ENCODE measurements at places on chromosomes 2 and 18.

GRCh38 chr18:80147418-80148325 lies 38.6 kb downstream of the ADNP2 start:
- DNase-seq = peak; percentile 65

GRCh38 chr2:150255528-150255927 lies 231.9 kb downstream of the RND3 start:
- no peak for DNase-seq

- no peak for DNase-seq
Observed at GRCh38 chr18:9659499-9660375, 45.4 kb upstream of the PPP4R1 start.

DNA sequence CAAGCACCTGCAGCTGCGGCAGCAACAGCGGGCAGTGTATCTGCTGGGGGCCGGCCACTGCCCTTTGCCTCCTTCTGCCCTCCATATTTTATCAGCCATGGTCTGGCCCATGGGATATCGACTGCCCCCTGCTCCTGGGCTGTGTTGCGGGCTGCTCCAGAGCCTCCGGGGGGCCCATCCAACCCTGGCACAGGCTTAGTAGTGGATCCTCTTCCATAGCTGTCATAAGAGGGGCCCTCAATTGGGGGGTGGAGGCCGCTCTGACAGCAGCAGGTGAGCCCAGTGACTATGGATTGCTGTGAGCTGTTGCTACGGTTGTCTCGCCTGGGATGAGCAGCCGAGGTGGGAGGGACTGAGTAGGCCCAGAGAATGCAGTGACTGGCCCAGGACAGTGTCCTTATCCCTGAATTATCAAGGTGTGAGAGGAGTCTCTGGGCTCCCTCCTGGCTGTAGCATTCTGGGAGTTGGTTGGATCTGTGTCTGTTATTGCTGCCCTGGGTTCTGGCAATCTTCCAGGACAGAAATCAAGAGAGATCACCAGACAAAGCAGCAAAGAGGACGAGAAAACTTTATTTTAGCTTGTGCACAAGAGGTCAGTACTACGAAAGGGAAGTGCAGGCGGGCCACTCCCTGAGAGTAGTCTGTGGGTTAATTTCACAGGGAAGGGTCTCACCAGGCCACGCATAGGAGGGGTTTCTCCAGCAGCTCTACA lies 145.1 kb downstream of the ASB1 start:
- DNase-seq = no peak

DNA sequence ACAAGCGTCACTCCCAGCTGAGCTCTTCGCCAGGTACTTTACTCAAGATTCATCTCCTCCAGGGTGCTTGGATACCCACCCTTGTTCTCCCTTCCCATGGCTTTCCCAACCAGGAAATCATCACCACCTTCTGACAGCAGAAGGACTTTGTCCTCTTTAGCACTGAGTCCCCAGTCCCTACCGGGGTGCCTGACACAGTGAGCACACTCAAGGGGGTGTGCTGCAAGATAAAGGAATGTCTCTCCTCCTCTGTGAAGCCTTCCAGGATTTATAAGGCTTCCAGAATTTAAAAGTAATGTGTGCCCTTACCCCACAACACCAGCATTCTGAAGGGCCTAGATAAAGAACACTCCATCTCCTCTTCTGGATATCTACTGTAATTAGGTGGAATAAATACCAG lies 39.6 kb downstream of the ACVR1 start:
- DNase-seq = no peak

GRCh38 chr2:124678043-124678442 lies 653.0 kb downstream of the CNTNAP5 start:
- DNase-seq = no peak

- DNase-seq = no peak
Observed at GRCh38 chr2:132522901-132523300, 106.3 kb downstream of the GPR39 start.

DNA sequence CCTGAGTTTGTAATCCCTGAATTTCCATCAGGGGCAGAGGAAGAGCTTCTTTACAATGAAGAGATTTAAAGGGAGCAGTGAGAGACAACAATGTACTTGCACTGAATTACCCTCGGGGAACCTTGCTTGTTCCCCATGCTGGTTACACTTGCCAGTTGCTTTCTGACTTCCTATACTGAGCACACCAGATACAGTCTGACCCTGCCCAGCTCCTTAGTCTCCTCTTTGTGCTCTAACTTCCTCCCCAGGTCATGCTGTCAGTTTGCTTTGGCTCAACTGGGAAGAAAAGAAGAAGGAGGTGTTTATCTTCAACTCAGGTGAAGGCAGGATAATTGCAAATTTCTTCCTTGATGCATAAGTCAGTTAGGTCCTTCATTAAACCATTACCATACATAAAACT lies 658.4 kb downstream of the NYAP2 start:
- no peak for DNase-seq

GRCh38 chr2:237025090-237025865 lies 60.4 kb upstream of the COPS8 start:
- no peak for DNase-seq

DNA sequence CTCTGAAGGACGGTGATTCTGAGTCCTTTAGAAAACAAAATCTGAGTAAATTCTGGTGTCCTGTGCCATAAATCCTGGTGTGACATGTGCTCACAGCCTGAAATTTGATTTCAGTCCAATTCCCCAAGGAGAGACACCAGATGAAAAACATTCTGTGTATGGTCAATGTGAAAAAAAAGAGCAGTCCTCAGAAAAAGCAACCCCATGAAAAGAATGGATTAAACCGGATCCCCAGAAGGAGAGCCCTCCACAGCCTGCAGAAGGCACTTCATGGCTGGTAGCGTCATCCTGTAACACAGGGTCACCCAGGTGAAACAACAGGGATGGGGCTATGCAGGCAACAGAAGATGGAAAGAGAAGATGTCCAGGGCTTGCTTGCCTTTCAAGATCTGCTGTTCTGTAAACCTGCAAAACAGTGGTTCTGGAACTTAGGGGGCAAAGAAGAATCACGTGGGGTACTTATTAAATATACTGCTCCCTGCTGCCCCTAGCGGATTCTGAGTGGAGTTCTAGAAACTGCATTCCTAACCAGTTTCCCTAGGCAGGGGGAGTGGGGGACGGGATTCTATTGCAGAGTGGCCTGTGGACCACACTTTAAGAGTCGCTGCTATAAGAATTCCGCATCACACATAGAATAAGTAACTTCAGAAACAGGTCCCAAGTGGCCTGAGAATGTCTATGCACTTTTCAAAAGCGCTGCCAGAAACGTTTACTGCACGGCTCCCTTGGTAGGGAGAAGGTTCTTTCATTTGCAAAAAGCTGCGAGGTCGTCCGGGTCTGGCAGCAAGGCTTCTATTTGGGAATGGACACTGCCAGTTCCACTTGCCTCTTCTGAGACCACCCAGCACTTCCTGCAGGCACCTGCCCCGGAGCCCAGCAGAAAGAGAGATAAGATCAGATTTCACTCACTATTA lies 118.9 kb upstream of the ARL5A start:
- DNase-seq = no peak

DNA sequence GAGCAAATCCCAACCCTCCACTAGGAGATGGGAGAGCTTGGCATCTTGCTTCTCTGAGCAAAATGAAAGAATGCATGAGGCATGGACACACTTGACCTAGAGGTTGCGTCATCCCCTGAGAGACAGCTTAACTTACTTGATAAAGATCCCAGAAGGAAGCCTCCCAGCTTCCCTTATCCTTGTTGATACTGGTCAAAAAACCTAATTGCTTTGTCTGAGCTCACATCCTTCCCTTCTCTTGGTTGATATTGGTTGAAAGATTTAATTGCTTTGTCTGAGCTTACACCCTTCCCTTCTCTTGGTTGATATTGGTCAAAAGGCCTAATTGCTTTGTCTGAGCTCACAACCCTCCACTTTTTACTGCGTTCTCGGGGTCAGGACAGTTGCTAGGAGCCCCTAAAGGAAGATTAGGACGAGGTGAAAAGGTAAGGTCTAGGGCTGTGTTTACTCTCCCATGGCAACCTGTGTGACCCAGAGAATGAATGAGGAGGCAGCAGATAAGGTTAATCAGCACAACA lies 12.2 kb upstream of the BOD1L2 start:
- DNase-seq = no peak

GRCh38 chr2:234476766-234477165 lies 20.1 kb downstream of the ARL4C start:
- no peak for DNase-seq

- no peak for DNase-seq
Observed at GRCh38 chr2:47897883-47898731, 8.2 kb downstream of the FBXO11 start.

GRCh38 chr2:42383855-42384530 lies 23.0 kb upstream of the COX7A2L start:
- no peak for DNase-seq

DNA sequence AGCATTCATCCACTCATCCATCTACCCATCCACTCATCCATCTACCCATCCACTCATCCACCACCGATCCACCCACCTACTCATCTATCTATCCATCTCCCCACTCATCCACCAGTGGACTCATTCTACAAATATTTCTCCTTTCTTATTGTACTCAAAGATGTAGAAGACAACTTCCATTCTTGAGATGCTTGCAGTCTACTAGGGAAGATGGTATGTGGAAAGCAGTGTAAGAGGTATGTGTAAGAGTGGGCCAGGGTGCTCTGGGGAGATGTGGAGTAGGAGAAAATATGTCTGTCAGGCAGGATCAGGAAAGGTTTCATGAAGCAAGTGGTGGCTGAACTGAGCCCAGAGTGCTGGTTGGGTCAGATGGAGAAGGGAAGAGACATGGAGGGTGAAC lies 150.8 kb downstream of the CELF4 start:
- no peak for DNase-seq

DNA sequence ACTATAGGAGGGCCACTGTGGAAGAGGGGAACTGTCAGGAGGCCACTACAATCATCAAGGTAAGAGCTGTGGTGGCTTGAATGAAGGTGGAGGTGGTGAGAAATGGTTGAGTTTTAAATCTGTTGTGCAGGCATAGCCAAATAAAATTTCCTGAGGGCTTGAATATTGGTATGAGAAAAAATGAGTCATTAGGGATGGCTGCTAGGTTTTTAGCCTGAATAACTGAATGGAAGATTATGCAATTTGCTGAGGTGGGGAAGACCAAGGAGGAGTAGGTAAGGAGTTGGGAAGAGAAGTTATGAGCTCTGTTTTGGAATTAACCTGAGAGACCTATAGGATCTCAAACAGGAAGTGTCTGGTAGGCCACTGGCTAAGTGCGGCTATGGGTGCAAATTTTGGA lies 84.0 kb downstream of the KLHL14 start:
- no peak for DNase-seq

- DNase-seq = no peak
Observed at GRCh38 chr18:38644875-38645641, 1079.5 kb upstream of the CELF4 start.

DNA sequence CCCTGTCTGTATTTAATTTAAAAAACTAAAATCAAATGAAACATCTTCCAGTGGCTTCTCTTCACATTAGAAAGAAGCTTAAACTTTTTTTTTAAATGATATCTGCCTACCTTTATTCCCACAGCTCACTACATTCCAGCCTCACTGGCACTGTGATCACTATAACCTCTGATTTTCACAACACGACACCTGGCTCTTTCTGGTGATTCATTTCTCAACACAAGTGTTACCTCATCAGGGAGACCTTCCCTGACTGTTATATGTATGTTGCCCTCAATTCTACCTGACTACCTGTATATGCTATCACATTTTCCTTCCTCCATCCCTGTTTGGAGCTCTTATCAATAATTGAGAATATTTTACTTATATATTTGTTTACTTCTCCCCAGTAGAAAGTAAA lies 76.6 kb downstream of the BAZ2B start:
- DNase-seq = no peak

GRCh38 chr18:25300492-25300891 lies 51.5 kb downstream of the ZNF521 start:
- DNase-seq = no peak

DNA sequence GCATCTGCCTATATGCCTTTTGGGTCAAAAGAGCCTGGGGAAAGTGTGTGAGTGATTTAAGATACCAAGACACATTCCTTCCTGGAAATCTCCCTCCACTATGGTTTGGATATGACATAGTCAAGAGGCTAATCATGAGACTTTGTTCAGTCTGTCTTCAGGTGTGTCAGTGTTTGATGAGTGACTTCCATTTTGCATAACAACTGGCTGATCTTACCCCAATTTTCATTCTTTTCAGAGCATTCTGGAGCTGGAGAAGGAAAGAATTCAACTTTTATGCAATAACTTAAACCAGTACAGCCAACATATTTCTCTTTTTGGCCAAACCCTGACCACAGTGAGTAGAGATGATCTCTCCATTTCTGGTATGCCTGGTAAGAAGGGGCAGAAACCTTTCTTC lies 39.4 kb downstream of the SPC25 start:
- DNase-seq = no peak

DNA sequence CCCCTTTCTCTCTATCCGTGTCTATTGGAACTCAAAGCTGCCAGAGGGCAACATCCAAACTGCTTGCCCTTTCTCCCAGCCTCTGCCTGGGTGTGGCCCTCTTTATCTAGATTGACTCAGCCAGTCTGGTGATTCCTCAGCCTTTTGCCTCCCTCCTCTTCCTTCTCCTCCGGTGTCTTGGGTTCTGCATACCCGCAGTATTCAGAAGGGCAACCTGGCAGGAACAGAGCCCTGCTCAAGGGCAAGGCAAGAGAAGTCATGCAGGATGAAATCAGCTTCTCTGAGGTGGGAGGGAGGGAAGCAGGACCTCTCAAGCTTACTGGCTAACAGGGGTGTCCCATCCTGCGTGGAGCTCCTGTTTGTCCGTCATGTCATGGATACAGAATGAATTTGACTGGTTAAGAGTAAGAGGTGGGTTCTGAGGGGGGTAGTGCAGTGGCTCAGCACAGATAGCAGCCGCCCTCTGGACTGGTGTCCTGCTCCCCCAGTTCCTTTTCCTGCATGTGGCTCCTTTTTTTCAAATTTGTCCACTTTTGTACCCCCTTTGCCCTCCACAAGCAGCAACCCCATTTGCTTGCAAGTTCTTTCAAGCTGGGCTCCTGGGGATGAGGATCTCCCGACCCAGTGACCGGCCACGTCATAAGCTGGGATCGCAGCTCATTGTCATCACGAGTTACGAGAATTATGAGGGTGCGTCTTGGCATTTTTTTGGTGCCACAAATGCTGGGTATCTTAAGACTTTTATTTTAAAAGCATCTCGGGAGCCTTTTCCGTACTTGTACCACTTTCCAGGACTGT lies 154.1 kb downstream of the FHOD3 start:
- DNase-seq = no peak

DNA sequence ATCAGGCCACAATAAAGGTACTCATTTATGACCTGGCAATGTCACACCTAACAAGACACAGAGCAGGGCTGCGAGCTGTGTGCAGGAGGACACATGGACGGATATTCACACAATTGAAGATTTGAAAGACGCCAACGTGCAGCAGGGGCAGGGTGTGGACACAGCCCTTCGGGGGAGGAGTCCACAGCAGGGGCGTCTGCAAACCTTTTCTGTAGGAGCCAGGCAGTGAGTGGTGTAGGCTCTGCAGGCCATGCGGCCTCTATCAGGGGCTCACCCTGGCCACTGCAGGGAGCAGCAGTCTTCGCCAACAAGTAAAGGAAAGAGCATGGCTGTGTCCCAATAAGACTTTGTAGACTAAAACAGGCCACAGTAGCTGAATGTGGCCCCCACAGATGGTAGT lies 125.7 kb upstream of the SNTG2 start:
- DNase-seq = no peak

Data from stimulated activated CD8-positive, alpha-beta memory T cell treated with anti-CD3 and anti-CD28 coated beads, Interleukin-15, amount 100 ng/mL, for 48 hours (primary cell).